HAP-1 (cell line): ENCODE measurements at places on chromosomes 4 and X.

- DNase-seq = no peak
These were observed 75.6 kb downstream of the TRIML1 start for GRCh38 chr4:188214861-188215260.

DNA sequence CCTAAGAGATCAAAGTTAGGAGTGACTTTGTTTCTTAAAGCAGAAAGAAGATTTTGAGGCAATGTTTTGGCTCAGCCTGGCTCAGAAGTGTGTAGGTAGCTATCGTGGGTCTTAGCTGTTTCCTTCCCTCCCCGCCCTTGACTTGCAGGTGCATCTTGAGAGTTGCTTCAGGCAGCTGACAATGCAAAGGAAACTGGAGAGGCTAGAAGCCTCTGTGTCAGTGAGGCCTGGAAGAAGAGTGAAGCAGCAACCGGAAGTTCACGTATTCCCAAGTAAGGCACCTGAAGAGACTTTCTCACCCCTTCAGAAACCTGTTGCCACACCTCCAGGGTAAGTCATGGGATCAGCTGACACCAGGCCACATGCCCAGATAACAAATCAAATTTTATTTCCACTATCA lies 10.6 kb upstream of the XKRX start:
- no peak for DNase-seq

GRCh38 chr4:178672512-178672911 lies 1230.3 kb upstream of the AGA start:
- DNase-seq = no peak

- DNase-seq = no peak
These were observed 4.6 kb downstream of the HMX1 start for GRCh38 chr4:8866828-8867623.

DNA sequence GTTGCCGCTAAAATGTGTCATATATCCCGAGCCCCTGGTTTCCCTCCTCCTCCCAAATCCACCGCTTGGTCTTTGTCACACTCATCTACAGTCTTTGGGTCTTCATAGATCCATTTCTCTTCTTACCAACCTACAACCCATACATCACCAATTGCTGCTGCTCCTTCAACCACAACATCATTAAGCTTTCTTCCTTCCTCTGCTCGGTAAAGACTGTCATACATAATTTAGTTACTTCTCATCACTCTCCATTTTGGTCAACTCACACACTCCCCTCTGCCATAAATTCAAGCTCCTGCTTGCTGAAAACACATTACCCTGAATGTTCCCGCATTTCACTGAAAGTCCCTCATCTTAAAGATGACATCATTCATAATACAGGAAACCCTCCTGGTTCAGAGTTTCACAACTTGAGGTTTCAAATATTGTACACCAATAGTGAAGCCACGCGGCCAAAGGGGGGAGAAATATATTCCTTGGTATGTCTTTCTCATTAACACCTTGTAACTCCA lies 1.7 kb upstream of the DCTD start:
- no peak for DNase-seq

GRCh38 chrX:131918839-131919238 lies 104.3 kb upstream of the STK26 start:
- DNase-seq = no peak

- no peak for DNase-seq
These were observed 4.7 kb upstream of the LRAT start for GRCh38 chr4:154739111-154739510.

DNA sequence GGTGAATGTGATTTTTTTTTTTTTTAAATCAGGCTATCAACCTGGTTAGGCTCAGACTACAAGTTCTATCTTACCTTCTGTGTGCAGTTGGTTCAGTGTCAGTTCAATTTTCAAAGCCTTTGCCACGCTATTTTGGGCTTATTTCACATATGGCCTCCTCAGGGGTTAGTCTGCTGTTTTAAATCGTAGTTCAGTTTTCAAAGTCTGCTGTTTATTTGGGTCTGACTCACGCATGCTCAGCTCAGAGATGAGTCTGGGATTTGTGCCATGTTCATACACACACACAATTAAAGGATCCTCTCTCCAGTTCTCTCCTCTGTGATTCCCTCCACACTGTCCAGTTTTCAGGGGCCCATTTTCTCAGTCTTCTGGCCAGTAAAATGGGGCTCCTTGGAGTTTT lies 32.3 kb upstream of the ZFX start:
- no peak for DNase-seq
